ENCODE measurements at places on chromosomes 2 and 18.

DNA sequence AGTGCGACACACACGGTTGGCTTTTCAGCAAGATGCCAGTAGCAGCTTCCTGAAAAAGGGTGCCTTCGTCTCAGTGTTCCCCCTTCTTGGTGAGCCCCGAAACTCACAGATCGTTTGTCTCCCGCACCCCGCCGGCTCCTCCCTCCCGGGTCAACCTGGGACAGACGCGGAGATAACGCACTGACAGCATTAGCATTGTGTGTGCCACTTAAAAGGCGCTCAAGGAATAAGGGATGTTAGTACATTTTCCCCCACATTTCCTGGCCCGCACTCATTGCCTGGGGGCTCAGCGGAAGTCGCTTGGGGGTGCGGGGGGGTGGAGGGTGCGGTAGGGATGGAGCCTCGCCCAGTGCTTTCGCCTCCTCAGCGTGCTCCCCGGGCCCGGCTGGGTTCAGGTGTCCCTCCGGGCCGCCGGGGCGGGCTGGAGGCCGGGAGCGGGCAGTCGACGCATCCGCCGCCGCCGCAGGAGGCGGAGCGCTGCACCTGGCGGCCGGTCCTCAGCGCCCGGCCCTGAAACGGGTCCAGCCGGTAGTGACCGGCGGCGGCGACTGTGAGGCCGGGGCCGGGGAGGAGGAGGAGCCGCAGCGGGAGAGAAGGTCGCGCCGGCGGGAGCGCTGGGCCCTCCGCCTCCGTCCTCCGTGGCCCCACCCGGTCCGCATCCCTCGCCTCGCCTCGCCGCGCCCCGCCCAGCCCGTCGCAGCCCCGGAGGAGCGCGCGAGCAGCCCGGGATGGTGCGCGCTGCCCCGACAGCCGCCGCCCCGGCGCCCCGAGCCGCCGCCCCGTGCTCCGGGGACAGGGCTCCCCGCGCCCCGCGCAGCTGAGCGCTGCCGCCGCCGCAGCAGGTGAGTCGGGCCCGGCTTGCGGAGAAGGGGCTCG is at the start of gene MFSD6:
TSS of gene MFSD6 (plus strand) at position 694 of the 876 bp plus-strand sequence. CDS start 27,675 bp downstream, outside the sequence.
- peak; percentile 67 for ATAC-seq

DNA sequence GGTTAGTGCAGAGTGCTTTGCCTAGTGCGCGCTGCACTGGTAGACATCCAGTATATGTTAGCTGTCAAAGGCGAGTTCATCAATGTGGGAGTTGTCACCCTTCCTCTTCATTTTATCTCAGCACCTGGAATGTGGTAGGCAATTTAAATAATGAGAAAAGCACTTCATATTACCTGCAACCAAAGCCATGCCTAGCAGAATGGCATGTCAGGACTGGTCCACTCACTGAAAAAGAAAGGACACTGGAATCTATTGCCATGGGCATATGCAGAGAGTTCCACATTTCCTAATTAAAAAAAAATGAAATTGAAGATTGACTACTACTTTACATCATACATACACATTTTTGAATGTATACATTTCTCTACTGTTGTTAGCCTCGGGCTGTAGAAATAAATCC is 139.6 kb downstream of the PAX3 start:
- ATAC-seq: no peak

DNA sequence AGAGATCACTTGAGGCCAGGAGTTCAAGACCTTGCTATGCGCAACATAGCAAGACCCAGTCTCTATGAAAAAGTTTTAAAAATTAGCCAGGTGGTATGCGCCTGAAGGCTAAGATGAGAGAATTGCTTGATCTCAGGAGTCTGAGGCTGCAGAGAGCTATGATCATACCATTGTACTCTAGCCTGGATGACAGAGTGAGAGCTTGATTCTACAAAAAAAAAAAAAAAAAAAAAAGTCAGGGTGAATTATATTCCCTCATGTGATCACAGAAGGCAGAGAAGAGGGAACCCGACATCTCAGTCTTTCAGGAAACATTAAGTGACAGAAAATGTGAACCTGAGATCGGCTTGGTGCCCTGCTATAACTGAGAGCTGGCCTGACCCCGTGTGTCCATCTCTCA is 171.2 kb upstream of the MSH6 start:
- no peak for ATAC-seq

- ATAC-seq: no peak
These were observed 243.2 kb upstream of the KCNH7 start for GRCh38 chr2:163081754-163082153.

GRCh38 chr2:160876765-160877164 is 283.5 kb upstream of the TANK start:
- no peak for ATAC-seq

DNA sequence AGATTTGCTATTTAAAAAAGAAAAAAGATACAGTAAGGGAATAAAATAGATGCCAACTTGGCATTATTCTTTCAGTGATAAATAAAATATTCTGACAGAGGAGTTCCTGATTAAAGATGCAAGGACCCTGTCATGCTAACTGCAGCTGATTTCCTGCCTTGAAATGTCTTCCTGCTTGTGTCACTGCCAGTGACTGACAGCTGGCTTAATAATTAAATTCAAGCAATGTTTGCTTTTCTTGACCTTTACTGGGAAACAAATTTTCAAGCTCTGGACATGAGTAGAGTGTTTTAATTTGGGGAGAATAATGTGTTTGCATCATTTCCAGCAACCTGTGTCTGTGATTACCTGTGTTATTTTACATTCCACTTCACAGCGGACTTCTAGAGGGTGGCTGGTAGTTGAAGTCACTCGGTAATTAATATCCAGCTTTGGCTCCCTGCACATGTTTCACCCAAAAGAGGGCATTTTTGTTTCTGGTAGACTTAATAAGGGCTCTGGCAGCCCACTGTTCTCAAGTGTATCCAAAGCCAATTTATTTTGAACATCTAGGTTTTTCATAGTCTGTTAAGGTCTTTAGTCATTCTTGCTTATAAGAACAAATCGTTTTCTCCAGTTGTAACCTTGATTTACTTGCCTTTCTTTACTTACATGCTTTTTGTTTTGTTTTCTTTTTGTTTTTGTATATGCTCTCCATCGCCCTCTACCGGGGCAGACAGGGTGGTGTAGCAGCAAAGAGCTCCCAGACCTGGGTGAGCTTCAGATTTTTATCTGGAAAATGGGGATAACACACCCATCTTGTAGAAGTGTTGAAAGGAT is 48.5 kb upstream of the PROKR1 start:
- no peak for ATAC-seq

DNA sequence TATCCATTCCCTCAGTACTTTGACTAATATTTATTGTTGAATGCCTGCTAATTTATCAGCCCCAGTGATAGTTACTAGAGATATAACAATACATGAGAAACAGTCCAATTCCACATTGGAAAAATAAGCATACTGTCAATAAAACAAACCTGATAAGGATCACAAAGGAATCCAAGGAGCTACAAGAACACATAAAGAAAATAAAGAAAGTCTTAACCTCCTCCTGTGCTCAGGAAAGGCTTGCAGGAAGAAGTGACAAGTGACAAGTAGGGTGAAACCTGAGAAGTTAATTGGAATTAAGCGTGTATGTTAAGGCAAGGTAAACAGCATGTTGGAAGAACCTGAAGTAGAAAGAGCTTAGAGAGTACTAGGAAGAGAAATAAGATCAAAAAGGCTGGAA is 20.3 kb upstream of the ASNSD1 start:
- ATAC-seq: no peak

DNA sequence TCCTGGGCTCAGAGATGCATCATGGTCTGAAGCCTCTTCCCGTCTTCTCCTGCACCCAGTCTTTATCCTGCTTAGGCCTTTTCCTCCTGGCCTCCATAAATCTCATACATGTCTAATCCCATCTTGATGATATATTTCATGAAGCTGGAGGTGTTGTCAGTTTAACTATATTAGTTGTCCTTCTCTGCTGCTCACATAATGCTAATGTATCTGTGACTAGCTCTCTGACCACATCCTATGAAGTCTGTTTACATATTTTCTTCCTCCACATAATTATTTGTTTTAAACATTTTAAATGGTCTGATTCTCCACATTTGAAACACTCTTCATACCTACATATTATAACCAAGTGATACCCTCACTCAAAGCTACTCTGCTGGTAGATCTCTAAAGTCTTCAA is 315.2 kb upstream of the RND3 start:
- no peak for ATAC-seq

- no peak for ATAC-seq
These were observed 961.4 kb downstream of the DSC3 start for GRCh38 chr18:30081122-30081521.

DNA sequence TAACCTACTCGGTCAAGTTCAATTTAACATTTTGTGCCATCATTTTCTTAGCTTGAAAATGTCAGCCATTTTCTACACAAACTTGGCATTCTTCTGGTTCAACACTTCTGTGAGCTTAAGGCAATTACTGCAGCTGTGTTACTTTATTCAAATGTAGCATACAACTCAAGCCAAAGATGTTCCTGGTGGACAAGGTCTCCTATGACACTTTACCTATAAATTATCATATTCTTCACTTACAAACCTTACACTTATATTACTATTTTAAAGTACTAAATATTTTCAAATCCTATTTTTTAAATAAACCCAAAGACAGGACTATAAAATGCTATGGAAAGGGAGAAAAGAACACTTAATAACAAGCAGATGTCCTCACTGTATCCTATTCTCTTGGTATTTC is 1045.3 kb downstream of the TSN start:
- ATAC-seq: no peak

DNA sequence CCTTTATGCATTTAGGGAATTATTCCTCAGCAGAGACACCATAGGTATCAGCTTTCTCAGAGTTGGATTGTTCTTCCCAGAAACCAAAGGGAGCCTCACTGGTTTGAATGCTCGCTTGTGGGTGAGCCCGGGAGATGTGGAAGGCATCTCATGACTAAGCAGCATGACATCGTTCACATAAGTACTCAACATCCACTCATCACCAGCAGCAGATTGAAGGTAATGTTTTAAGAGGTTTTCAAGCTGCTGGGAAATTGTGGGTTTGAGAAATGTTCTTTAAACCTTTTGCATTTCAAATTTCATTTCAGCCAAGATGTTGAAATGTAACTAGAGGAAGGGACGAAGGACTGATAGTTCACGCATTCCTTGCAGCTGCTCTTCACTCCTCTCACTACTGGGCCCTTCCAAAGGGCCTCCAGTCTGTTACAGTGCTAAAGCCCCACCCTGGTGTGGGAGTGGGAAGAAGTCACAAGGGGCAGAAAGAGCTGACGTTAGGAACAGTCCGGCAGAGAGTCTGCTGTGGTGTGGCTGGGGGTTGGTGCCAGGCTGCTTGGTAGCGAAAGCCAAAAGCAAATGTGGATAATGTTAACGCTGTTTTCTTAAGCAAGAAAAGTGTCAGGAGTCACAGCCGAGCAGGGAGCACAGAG is 324.5 kb upstream of the EPHA4 start:
- no peak for ATAC-seq

DNA sequence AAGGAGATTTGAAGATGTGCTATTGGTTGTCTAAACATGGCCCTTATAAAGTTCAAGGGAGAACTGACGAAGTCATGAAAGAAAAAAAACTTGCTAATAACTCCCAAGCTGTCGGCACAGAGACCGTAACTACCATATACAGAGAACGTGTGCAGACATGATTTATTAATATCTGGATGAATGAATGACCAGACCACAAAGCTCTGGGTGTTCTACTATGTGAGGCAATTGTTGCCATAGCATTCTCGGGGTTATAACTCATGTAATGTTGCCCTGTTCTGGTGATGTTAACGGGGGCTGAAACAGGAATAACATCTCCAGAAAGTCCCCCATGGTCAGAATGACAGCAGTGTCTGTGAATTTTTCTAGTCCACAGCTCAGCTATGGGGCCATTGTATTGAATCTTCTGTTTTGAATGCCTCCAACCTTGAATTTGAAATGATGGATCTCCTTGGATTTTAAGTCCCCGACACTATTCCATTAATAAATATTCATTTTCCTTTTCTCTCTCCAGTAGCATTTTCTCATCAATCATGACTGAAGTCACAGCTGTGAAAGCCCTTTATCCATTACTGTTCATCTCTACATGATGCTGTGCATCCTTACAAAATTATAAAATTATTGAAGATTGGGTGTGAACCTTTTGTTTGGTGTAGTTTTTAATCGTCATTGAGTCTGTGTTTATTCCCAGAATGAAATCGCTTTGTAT is 483.4 kb upstream of the KLHL29 start:
- ATAC-seq: no peak

GRCh38 chr2:1748741-1749488 is 4.6 kb upstream of the PXDN start:
- ATAC-seq: no peak

GRCh38 chr2:16253291-16253690 is 312.9 kb downstream of the MYCN start:
- no peak for ATAC-seq

DNA sequence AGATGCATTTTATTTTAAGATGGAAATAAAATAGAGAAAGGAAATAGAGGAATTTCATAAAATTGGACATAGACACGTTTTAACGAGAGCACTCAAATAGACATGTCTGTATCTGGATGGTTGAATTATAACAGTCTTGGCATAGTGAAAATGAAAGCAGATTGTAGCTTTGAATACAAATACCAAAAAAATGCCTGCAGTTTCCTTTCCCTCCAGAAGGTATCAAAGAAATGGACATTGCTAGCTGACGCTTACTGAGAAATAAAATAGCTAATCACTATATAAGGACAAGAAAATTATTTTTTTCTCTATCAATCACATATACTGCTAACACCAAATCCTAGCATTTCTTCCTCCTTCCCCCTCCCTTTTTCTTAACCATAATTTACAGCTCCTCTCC is 11.4 kb upstream of the MAPRE2 start:
- peak; percentile 79 for ATAC-seq

DNA sequence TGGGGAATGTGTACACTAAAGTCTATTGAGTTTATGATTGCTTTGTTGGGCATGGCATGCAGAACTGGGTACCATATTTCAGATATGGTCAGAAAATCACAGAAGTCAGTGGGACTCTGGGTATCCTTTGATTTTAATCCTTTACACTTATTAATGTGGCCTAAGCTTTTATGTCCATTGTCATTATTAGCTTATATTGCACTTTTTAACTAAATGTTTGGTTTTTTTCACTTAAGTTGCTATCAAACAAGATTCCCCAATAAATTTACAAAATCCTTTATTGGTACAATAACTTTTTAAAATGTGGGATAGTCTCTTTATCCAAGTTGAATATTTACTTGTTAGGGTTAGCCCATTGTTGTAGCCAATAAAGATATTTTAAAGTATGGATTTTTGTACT is 234.1 kb upstream of the NRP2 start:
- ATAC-seq: no peak

- no peak for ATAC-seq
These were observed 9.3 kb downstream of the MEIS1 start for GRCh38 chr2:66443979-66444861.
